ENCODE measurements at places on chromosomes 6 and 20.

DNA sequence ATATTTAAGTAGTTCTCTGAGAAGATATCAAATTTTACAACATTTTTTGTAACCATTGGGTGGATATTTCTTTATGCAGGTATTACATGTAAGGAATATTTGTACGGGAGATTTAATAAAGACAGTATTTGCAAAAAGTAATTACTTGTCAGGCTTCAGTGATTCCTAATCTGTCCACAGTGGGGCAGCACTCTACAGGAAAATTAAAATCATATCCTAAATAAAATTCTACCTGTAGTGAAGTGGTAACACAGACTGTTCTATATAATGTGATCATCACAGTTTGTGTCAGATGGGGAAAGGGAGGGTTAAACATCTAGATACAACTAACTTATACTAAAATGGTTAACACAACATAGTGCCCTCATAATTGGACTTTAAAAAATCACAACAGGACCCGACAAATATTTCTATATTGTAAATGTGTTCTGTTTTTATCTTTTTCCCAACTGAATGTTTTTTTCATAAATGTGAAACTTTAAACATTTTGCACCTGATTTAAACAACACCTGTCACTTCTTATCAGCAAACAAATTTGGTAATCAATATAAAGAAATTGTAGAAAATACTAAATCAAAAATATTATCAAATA, 145.6 kb upstream of the MANEA start:
- peak; percentile 15 for DNase-seq

DNA sequence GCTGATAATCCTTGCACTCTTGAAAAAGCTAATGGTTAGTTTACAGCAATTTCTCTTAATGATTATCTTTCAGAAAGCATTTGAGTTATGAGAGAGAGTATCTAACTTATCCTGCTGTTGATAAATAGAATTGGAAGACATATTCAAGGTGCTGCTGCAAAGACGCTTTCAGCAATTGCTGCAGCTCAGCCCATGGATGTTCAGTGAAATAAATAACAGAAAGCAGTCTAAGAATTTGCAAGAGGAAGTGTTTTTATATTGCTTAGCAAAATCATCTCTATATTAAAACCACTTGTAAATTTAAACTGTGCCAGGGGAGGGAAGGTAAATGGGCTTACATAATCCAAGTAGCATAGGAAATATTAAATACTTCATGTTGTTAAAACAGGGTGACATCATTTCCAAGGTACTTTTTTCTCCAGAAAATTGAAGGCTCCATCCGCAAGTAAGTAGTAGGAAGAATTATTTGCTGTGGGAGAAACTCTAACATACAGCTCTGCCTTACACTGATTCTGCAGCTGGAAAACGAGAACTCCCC, 188.5 kb downstream of the ADAT2 start:
- no peak for DNase-seq

- peak; percentile 37 for DNase-seq
Observed at GRCh38 chr6:72522735-72523141, 99.1 kb upstream of the KCNQ5 start.

- DNase-seq, result no peak
Observed at GRCh38 chr6:22067671-22068070, 229.2 kb downstream of the PRL start.

DNA sequence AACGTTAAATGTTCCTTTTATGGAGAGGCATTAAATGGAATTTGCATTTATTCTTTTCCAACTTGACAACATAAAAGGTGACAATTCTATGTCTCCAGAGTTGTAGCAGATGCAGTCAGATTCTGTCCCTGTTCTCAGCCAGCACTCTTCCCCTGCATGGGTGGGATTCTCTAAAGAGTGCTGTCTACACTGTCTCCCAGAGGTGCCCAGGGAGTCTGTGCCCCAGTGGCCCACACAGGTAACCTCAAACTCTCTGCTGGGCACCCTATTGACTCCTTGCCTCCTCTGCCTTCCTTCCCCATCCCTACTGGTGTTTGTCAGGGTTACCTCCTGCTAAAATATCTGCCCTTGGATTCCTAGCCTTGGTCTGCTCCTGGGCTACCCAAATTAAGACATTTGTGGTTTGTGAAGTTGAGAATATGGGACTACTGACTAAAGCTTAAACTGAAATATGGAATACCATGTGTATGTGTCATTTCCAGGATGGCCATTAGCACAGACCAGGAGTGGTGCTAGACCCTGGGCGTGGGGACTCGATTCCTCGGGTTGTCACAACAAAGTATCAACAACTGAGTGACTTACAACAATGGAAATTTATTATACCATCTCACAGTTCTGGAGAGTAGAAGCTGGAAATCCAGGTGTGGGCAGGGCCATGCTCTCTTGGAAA, 284.7 kb downstream of the CDH26 start:
- no peak for DNase-seq

- no peak for DNase-seq
Observed at GRCh38 chr6:164286011-164286410, 871.5 kb downstream of the QKI start.

DNA sequence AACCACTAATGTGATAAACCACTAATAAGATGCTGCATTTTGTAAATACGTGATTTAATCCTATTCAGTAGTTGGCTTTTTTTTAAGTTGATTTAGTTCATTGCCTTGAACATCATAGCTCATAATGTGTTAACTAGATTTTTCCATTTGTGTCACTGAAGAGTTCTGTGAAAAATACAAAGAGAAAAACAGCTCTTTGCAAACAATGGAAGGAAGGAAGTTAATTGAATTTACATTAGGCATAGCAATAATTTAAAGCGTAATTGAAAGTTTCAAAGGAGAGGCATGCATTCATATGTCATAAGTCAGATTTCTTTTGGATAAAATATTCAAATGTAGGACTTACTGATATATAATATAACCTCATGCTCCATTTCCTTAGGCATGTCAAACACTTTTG, 102.3 kb downstream of the TBC1D7 start:
- no peak for DNase-seq

- DNase-seq, result no peak
Observed at GRCh38 chr6:144083172-144083571, 12.2 kb downstream of the SF3B5 start.

- no peak for DNase-seq
Observed at GRCh38 chr6:127998985-127999384, 98.1 kb upstream of the THEMIS start.

- DNase-seq, result no peak
Observed at GRCh38 chr6:44166591-44167184, 8.1 kb downstream of the CAPN11 start.

DNA sequence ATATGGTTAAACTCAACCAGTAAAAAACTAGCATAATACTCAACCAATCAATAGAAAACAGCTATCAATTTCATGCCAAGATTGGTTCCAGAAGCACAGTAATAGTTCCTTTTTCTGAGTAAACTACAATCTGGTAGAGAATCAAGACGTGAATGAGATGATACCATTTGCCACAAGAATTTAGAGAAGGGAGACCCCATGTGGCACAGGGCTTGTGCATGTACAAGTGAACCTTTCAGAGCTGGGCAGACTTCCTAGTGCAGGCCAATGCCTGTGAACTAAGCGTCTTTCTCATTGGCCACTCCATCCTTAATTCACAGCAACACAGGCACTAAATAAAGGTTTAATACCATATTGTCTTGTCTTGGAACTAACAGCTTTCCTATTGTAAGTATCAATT, 213.5 kb downstream of the RFPL4B start:
- DNase-seq, result no peak

- DNase-seq, result no peak
Observed at GRCh38 chr20:3328501-3328900, 79.0 kb downstream of the DNAAF9 start.

DNA sequence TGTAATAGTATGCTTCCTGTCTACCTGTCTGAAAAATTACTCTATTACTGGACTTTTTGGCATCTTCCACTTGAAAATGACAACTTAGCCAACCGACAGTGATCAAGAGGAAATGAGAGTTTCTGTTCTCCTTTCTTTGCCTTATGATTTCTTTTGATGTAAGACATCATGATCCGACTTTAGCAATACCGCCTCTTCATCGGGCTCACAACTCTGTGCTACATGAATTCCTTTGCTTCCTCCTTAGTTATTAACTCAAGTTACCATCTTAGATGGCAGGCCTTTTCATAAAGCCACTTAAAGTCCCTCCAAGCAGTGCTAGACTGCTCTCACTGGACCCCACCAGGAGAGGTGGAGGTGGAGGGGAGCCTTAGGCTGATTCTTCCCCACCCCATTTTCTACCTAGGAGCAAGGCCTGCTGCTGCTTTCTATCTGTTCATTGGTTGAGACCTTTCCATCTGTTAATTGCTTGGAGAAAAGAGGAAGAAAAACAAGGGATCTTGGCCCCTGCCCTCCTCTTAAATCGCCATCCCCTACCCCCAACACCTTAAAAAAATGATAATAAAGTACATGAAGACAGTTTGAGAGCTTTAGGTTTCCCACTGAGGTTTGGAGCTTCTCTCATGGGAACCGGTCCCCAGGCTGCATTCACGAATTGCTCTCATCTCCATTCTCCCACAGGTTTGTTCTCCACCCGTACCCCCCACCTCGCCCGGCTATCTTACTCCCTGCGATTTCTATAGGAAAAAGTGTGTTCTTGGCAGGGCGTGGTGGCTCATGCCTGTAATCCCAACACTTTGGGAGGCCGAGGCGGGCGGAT, 21.6 kb upstream of the MCM3 start:
- DNase-seq, result no peak

- no peak for DNase-seq
Observed at GRCh38 chr20:40519918-40520317, 169.1 kb downstream of the MAFB start.

GRCh38 chr6:37990762-37991525, 171.4 kb downstream of the ZFAND3 start:
- no peak for DNase-seq

DNA sequence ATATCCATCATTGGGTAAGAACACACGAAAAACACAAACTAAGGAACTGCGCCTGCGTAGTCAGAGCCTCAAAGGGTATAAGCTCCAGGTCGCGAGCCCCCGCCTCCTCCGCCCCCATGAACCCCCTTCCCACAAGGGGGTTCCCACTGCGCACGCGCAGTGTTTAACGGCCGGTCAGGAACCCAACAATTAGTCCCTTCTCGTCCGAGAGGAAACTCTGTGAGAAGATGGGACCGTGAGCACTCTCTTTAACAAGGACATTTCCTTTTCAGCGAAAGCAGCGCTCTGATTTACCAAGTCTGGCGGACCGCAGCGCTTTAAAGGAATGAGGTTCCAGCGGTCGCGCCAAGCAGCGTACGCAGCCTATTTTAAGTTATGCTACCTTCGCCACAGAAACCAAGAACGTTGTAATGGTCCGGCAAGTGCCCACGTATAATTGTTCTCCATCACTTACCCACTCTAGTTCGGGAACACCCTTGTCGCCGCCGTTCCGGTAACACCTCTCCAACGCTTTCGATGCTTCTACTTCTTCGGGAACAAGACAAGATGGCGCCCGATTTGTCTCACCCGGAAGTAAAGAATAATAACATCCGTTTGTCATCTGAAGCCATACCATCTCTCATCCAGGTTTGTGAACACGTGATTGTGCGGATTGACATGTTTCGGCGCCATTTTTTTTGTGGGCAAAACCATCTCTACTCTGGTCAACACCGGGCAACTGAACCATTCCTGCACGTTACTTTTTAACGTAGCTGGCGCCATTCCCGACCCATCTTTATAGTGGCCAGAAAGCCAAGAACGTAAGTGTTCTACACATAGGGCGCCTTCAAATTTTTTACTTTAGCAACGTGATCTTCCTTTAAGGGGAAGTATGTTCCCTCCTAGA, at the start of gene PNISR:
TSS of gene PNISR (minus strand) at position 548 of the 886 bp plus-strand sequence. CDS start 10,649 bp downstream, outside the sequence.
- peak; percentile 85 for DNase-seq

- no peak for DNase-seq
Observed at GRCh38 chr20:48503166-48503815, 324.5 kb downstream of the PREX1 start.

GRCh38 chr6:63347599-63347998, 27.8 kb upstream of the LGSN start:
- no peak for DNase-seq

GRCh38 chr6:44957156-44957555, 371.0 kb upstream of the RUNX2 start:
- DNase-seq, result no peak

DNA sequence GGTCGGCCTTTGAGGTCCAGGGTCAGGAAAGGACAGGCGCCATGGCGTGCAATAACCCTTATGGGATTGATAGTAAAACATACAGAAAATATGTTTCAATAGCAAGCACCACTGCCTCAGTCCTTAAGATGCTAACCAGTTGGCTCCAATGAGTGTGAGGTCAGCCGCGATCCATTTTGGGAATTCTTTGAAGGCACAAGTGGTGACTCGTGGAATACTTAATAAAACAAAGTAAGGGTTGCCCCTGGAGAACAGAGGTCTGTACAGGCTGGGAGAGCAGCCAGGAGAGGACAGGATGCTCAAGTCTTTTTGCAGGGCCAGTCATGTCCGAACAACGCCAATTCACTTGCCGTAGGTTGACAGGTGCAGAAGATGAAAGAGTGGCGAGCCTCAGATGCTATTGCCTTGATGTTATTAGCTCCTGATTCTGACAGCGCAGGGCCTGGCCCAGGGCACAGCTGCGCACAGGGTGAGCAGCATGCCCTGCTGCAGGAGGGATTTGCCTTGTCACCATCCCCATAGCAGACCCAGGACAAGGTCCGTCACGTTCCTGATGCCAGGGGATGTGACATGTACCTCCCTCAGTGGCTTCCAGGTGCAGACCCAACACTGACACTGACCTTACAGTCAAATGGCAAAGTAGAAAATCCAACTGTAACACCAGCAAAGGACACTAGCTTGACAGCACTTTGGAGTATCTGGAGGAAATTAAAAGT, 21.8 kb downstream of the SYNDIG1 start:
- no peak for DNase-seq

GRCh38 chr20:46060301-46060881, 29.4 kb downstream of the NCOA5 start:
- DNase-seq, result no peak

DNA sequence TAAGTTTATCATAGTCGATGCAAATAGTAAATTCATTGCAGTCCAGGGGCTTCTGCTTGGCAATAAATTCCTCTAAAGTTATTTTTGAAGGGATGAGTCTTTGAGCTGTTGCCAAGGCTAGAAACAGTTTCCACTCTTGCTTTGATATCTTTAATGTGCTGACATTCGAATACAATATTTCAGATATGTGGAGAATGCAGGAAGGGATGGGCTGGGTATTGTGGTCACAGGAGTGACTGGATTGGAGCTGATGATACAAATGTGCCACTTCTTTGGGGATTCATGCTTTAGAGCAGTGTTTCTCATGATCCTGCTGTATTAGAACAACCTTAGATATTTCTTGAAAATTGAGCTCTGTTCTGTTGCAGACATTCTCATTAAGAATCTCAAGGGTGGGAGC, 139.0 kb downstream of the PRDM13 start:
- DNase-seq, result no peak

DNA sequence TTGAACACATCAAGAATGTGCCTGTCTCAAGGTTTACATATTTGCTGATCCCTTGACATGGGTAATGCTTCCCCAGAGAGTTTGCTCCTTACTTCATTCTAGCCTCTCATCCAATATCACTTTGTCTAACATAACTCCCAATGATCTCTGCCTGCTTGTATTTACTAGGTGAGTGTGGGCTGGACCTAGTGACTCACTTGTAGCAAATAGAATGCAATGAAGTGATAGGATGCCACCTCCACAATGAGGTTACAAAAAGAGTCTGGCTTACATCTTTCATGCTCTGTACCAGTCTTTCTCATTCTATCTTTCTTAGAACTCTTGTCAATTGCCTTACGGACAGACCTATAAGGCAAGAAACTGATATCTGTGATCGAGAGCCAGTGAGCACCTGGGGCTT, 44.9 kb upstream of the TMEM200A start:
- DNase-seq, result no peak

- no peak for DNase-seq
Observed at GRCh38 chr6:27871924-27872638, 40.1 kb downstream of the OR2B2 start.

Measured in HEK293T (cell line).